ENCODE measurements at places on chromosomes 7 and 10.

GRCh38 chr10:62422068-62422590 lies 48.0 kb downstream of the ZNF365 start:
- no peak for DNase-seq

GRCh38 chr10:10824591-10825148 lies 193.0 kb upstream of the CELF2 start:
- DNase-seq: no peak

DNA sequence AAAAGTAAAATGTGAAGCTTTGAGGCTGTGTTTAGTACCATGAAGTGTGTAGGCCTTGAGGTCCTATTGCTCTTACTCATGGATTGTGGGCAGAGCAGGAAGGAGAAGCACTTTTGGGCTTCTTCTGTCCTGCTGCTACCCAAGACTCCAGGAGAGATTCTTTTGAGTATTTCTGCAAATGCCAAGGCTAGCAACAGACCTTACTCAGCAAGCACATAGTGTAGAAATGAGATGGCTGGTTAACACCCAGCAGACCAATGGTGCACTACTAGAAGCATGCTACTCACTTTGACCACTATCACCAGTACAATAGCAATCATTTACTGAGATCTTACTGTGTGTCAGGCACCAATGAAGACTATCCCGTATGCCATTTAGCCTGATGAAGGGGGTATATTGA lies 3.2 kb downstream of the PLPP4 start:
- no peak for DNase-seq

- no peak for DNase-seq
These were observed 87.3 kb upstream of the PLXDC2 start for GRCh38 chr10:19728964-19729363.

- DNase-seq: no peak
These were observed 139.5 kb downstream of the SEMA3E start for GRCh38 chr7:83509255-83510021.

GRCh38 chr10:89301721-89302445 lies at the start of gene IFIT2:
IFIT2 (plus strand) TSS chr10:89302046; CDS start chr10:89302124, 78 bp downstream.
- DNase-seq: no peak

- no peak for DNase-seq
These were observed 105.9 kb downstream of the GPR26 start for GRCh38 chr10:123771877-123772644.

GRCh38 chr7:17159500-17160037 lies 138.9 kb upstream of the AHR start:
- no peak for DNase-seq

GRCh38 chr7:3274131-3274530 lies 26.9 kb upstream of the SDK1 start:
- DNase-seq: no peak

DNA sequence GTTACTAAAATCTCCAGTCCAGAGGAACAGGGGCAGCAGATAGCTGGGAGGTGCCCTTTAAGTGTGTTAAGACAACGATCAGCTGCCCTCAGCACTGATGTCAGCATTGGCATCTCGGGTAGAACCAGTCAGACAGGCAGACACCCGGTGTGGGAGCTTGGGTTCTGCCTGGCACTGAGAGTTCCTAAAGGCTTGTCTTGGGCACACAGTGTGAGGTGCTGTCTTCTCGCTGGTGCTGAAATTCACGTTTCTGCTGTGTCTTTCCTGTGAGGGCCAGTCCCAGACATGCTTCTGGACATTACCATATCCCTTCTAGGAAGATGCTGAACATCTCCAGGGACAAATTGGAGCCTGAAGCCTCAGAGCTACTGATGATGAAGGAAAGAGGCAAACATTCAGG lies 156.2 kb downstream of the DNAJB6 start:
- DNase-seq: no peak

- no peak for DNase-seq
These were observed 5.5 kb downstream of the LFNG start for GRCh38 chr7:2524808-2525657.

- DNase-seq: no peak
These were observed 28.5 kb downstream of the PIK3CG start for GRCh38 chr7:106893591-106893990.

- DNase-seq: no peak
These were observed 9.8 kb downstream of the AGBL3 start for GRCh38 chr7:134996097-134996550.

GRCh38 chr10:132306864-132307751 lies 642 bp downstream of the STK32C start:
- no peak for DNase-seq

DNA sequence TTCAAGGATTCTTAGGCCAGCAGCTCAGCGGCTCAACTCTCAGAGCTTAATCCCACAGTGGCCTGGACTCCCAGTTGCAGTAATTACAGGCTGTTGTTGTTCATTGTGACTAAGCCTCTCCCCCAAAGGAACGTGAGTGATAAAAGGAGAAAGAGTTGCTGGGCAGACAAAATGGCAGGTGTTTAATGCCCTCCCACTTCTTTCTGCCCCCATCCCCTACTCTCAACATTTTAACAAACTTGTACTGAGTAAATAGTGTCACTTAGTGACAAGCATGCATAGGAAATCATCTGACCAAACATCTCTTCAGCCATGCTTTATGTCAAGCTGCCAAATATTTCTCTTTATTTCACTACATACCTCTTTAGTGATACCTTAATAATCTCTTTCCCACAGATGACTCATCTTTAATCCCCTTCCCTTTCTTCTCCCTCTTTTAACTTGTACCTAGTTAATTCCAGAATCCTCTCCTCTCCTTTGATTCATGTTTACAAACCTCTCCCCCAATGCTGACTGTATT lies 12.4 kb upstream of the MTERF1 start:
- DNase-seq: no peak

DNA sequence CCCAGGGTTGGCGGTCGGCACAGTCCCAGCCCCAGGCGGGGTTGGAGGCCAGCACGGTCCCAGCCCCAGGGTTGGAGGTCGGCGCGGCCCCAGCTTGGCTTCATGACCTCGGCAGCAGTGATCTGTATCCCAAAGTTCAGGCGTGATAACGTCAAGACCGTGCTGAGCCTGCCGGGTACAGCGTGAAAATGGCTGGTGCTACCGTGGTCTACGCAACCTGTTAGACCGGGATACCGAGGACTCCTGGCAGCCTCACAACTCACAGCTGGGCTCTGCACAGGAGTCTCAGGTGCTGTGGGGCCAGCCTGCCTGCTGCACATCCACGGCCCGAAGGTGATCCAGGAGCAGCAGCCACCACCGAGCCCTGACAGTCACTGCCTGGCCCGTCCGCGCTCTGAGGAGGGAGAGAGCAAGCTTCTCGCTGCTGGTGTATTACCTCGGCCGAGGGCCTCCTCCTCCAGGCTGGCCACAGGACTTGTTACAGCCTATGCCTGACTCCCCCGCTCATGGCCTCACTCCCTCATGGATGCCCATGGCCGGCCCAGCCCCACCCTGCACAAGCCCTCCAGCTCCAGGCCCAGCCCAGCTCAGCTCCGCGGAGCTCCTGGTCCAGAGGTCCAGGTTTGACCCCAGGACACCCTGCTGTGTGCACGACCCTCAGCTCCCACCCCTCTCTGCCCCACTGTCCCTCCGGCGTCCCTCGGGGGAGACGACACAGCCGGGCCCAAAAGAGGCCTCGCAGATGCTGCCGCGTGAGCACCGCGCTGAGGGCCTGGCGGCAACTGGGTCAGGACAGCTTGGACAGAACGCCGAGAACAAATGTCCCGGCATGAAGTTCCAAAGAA lies 156.0 kb downstream of the ELFN1 start:
- no peak for DNase-seq

GRCh38 chr7:2757361-2757903 lies 69.4 kb downstream of the AMZ1 start:
- no peak for DNase-seq

DNA sequence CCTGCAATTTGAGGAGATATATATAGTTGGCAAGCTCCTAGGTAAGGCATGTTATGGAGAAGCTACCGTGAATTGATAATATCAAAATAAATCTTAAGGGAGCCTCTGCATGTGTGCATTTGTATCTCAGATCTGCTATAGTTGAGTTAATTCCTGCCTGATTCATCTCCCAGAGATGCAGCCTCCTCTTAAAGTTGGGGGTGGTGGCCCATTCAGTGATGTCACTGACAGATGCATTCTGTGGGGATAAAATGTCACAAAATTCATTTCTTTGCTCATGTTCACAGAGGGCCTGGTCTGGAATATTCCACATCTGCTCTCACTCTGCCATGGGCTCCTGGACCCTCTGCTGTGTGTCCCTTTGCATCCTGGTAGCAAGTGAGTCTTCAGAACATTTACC lies 185.8 kb upstream of the PRSS1 start:
- no peak for DNase-seq

DNA sequence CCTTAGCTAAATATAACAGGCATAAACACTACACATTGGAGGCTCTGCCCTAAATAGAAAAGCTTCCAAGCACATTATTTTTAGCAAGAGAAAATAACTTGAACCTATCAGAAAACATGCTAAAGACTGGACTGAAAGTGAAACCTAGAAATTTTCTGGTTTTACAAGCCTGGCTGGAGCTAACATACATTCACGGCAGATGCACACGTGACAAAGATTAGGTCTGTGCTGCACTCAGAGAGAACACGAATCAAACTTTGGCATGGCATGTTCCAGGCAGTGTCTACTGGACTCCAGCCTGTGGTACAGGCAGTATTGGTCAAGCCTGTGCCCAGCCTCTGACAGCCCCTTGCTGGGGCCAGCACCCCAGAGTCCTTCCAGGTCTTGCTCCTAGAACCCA lies 94.1 kb upstream of the PCBD1 start:
- DNase-seq: no peak

GRCh38 chr7:133941496-133941895 lies 185.6 kb upstream of the LRGUK start:
- no peak for DNase-seq

- DNase-seq: no peak
These were observed 82.6 kb downstream of the PTPRE start for GRCh38 chr10:127989481-127990012.

GRCh38 chr7:104412911-104413310 lies 84.5 kb downstream of the LHFPL3 start:
- no peak for DNase-seq

DNA sequence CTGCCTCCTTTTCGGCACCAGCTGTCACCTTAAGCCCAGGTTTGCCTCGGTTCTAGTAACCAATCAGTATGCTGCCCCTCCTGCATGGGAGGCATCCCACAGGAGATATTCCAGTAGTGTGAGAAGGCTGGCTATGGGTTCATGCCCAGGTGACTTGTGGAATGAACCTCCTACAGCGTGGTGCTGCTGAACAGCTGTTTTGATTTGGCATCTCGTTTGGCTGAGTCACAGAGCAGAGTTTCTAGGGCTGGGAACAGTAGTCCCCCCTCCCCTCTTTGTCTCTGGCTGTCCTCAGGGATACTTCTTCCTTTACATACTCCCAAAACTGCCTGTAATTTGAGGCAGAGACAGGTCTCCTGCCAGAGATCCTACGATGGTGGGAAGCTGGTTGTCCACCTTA lies 16.1 kb downstream of the R3HCC1L start:
- no peak for DNase-seq

GRCh38 chr10:60209874-60210570 lies 179.7 kb downstream of the ANK3 start:
- DNase-seq: no peak

- DNase-seq: no peak
These were observed 29.1 kb downstream of the ZC3HC1 start for GRCh38 chr7:130022115-130022514.

GRCh38 chr7:31017032-31017675 lies 35.0 kb upstream of the ADCYAP1R1 start:
- DNase-seq: no peak

DNA sequence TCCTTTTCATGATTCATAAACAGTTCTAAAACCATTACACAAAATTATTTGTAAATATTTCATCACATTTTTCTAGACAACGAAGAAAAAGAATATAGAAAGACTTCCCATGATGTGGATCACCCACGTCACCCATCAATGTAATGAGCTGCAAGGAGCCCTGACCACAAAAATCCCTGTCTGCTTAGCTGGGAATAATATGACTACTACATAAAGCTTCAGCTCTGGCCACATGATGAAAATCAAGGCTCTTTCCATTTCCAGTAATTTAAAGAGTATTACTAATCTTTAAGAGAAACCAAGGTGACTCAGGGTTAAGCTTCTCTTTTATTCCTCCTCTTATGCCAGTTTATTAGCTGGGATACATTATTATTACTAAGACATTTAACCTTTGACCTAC lies 180.8 kb upstream of the CACNA2D1 start:
- DNase-seq: no peak

DNA sequence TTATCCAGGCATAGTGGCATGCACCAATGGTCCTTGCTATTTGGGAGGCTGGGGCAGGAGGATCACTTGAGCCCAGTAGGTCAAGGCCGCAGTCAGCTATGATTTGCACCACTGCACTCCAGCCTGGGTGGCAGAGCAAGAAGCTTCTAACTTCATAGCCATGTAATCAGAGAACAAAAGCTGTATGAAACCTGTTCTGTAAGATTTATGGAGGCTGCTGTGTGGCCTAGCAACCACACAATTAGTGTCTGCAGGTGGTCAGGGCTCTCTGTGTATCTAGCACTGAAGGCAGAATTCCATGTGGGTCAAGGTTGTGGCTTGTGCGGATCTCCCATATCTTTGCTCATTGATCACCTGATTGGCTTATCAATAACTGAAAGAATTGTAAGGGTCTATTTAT lies 221.5 kb upstream of the FOXK1 start:
- DNase-seq: no peak

- no peak for DNase-seq
These were observed 1114.7 kb downstream of the REEP3 start for GRCh38 chr10:64635906-64636305.

GRCh38 chr7:151113344-151114150 lies 27.3 kb downstream of the AGAP3 start:
- no peak for DNase-seq

DNA sequence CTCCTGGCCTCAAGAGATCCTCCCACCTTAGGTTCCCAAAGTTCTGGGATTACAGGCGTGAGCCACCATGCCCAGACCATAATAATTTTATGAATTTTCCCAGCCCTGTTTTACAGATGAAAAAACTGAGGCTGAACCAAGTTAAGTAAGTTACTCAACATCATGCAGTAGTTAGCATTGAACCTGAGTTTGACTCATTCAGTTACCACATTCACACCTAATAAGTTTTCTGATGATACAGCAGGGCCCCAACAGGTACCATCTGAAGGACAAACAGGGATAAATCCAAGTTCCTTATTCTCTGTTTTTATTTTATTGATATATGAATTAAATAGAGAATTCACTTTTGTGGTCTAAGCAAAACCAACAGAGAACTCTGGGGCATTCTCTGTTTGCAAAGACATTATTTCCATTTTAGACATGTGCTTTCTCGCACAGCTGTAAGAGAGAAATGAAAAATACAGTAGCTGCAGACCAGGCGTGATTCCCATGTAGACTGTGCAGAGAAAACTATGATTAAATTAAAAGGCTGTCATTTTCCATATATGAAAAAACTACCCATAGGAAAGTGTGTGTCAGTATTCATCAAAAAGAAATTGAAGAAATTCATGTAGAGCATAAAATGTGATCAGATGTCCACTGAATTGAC lies 26.6 kb downstream of the APBB1IP start:
- DNase-seq: no peak

- DNase-seq: no peak
These were observed 5.3 kb downstream of the AGMO start for GRCh38 chr7:15556339-15557105.

GRCh38 chr10:80487791-80488538 lies 33.9 kb downstream of the TSPAN14 start:
- DNase-seq: no peak

GRCh38 chr7:135763261-135763660 lies 14.6 kb upstream of the FAM180A start:
- DNase-seq: no peak

Measured in stimulated activated CD4-positive, alpha-beta T cell treated with anti-CD3 and anti-CD28 coated beads, Interleukin-1b, Interleukin-23, amount 100 ng/mL, for 24 hours (primary cell).